ENCODE measurements at places on chromosomes 5 and 9.

DNA sequence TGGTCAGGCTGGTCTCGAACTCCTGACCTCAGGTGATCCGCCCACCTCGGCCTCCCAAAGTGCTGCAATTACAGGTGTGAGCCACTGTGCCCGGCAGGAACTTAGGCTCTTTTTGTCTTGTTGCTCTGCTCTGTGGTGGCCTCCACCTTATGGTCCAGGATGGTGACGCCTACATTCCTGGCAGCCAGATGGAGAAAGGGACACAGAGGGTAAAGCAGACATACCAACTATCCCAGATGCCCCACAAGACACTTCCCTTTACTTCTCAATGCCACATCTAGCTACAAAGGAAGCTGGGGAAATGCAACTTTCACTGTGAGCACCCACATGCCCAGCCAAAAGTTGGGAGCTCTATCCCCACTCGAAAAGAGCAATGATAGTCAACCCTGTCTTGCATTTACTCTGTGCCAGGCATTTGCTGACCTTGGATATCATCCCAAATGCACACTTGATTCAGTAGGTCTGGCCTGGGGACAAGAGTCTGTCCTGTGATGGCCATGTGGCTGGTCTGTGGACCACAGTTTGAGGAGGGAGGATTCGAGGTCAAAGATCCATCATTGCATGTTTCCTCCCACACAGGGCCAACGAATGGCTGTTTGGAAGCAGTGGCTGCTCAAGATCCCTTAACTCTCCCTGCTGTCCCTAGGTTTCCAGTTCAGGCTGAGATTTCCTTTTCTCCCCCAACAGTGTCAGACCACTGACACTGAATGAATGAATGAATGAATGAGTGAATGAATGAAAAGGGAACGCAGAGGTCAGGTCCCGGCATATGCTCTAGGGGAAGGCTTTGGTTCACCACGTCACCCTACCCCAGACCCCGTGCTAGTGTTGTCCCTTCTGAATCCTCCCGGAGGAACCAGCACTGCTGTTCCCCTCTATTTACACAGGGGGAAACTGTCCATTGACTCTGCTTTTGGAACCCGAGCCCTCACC is 1.4 kb upstream of the ERGIC1 start:
- no peak for DNase-seq

DNA sequence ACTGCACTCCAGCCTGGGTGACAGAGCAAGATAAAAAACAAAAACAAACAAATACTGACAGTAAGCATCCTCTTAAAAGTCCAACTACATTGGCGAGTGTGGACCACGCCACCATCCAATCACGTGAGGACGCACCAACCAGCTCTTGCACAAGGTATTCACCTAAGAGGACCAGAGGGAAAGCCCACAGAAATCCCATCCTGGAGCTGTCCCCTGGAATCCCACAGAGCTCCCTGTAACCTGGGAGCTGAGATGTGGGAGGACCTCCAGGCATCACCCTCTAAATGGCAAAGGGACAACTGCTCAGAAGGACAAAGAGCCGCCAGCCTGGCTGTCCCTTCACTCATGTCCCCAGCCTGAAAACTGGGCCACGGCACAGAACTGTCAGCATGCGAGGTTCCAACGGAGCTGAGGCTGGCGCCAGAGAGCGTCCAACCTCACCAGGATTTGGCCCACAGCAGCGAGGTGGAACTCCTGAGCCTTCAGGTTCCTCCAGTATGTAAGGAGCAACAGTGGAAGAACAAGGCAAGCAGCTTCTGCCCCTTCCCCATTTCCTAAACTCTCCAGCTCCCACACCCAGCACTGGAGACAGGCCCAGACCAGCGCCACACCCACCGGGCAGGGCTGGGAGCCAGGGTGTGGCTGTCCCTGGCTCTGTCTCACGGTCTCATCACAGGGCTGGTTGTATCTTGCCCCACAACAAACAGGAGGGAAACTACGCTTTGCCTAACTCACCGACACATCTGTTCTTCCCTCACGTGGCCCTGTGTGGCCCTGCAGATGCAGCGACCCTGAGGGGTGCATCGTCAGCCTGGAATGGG is 15.2 kb downstream of the IPPK start:
- no peak for DNase-seq

GRCh38 chr5:136957428-136957827 is 541.7 kb downstream of the SPOCK1 start:
- no peak for DNase-seq

GRCh38 chr9:18947892-18948339 is 85.1 kb downstream of the SAXO1 start:
- no peak for DNase-seq

DNA sequence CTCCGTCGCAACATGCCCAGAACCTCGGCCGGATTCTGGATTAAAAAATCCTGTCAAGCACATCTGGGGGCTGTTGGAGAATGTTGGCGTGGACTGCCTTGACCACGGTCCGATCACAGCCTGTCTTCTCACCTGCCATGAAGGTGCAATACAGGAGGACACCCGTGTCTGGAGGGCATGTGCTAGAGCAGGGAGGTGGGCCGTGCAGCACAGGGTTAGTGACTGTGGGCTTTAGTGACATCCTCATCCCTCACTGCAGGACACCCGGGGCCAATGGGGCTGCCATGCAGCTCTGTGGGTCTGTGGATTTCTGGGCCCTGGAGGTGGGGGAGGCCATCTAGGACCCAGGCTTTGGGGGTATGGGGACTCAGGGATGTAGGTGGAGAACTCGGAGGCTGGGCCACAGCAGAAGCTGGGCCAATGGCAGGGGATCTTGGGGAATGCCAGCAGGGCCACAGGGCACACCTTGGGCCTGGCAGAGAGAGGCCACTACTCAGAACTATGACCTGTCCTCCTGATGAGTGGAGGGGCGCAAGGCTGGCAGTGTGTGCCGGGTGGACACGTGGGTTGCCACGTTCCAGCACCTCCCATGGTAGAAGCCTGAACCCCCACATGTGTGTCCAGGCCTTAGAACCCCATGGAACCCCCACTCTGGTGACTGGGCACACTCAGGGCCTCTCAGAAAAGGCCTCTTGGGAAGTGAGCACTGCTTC is 23.3 kb downstream of the ZDHHC11B start:
- DNase-seq = no peak

DNA sequence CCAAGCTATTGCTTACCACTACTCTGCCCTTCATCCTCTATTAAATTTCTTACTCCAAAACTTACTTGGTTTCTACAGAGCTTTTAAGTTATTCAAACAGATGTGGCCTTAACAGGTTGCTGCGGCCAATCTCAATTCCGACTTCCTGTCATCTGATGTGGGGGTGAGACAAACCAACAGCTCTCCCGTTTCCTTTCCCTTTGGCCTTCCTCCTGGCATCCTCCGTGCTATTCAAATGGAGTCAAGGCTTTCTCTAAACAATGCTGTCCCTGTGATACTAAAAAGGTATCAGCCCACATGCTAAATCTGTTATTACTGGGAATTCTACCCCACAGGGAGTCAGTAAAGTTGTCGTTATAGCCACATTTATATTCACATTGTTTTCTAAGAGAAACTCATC is 11.8 kb downstream of the RBM18 start:
- DNase-seq = no peak

GRCh38 chr5:158023266-158023665 is 164.3 kb upstream of the CLINT1 start:
- DNase-seq = no peak

DNA sequence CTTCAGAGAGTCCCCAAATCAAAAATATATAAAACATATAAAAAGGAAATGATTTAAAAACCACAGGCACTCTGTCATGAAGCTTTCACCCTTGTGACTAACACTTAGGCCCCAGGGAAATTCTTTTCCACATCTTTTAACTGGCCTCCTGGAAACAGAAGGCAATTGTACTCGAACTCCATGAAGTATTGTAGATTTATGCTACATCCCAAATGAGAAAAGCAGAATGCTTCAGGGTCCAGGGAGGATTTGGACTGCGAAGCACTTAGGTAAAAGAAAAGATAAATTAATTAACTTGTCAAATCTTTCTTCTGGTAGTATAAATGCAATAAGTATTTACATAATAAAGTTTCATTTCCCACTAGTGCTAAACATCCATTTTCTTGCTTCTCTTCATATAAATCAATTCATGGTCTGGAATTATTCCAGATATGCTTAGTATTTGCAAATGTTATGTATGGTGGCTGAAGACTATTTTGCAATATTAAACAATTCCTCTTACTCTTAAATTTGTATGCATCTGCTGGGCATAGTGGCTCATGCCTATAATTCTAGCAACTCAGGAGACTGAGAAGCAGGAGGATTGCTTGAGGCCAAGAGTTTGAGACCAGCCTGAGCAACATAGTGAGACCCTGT is 64.9 kb upstream of the ELL2 start:
- DNase-seq = no peak

- DNase-seq = no peak
Observed at GRCh38 chr5:71587766-71588532, 809 bp downstream of the MCCC2 start.

GRCh38 chr9:126859111-126859510 is 1.3 kb upstream of the ZBTB34 start:
- no peak for DNase-seq

DNA sequence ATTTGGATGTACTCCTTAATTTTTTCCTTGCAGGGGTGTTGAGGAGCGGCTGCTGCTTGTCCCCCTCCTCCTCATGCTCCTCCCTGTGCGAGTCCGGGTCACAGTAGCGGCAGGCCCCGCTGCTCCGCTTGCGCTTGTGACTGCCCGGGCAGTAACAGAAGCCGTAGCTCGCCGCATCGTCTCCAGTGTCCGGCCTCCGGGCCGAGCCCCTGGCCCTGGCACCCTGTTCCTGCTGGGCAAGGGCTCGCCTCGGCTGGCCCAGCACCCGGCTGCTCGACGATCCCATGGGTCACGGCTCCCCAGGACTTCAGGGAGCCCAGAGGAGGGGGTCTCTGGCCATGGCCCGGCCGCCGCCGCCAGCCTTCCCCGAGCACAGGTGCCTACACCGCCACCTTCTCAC is at the start of gene GMCL2:
GMCL2 (minus strand) TSS at position 358 of the 400 bp plus-strand sequence; CDS start at position 286, 72 bp downstream.
- DNase-seq = no peak

DNA sequence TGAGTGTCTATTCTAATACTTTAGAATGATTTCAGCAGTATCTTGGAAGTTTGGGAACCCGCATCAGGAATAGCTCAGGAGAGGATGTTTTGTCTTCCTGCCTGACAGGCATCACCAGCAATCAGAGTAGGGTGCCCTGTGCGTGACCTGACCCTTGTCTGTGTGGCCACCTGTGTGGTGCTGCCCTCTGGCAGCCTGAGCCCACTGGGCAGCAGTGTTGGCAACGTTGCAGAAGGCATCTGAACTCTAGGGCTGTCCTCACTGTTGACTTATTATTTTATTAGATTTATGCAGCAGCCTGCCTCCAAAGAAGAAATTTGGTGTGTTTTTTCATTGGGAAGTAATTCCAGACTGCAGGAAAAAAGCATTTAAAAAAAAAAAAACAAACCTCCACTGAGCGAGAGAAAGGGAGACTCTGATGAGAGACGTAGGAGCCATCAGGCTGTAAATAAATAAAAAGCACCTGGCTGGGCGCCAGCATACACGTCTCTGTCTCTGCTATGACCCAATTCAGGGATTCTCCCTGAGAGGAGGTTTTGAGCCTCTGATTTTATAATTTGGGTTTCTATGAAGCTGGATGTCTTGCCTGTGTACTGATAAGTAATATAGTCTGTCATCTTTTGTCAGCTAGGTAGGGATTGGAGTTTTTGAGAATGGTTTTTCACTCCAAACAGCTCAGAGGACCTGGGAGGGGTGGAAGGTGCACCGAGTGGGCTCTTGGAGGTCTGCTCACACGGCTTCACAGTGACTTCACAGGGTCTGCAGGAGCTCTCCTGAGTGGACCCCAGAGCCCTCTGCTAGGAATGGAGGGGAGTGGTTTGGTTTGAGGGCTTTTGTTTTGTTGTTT is 49.0 kb downstream of the FAM78A start:
- no peak for DNase-seq

DNA sequence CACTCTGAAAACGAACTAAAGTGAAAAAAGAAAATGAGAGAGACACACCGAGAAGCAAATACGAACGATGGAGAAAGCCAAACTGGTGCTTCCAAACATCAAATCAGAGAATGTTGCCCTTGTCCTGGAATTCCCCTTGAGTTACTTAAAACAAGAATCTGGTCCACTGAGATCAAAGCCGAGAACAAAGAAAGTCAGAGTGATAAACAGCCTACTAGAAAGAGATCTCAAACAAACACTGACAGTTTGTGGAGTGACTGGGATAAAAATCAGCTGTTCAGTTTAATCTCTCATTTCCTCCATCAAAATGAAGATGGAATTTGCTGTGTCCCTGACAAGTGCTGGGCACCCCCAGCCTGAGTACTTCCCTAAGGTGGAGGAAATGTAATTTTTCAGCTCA is 582.6 kb downstream of the NR2F1-AS1 start:
- no peak for DNase-seq

DNA sequence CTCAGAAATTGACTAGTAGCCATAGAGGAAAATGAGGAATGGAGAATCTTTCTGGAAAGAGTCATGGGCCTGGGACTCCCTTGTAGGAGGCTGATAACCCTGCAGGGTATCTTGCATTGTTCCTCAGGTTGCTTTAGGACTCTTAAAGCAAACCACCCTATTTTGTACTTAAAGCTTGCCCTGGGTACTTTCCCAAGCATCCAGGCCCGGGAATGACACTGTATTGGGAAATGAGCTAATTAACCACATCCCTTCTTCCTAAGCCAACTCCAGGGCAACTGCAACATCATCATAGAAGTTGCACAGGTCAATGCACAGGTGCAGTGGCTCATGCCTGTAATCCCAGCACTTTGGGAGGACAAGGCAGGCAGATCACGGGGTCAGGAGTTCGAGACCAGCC is 55.9 kb downstream of the UGCG start:
- DNase-seq = no peak

DNA sequence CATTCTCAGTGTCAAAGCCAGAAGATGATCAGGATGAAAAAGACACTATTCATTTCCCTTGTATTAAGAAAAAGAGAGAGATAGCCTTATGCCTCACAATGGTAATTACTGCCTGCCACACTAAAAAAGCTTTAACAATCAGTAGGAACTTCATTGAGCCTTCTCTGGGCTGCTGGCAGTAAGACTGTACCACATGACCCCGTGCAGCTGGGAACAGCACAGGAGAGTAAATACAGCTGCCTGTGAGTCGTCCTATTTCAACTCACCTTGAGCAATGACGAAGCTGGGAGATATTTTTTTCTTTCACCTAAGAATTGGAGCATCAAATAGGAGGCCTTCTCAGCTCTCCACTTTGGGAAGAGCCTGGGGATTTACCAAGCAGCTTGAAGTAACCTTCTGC is 316.3 kb downstream of the GABRB2 start:
- no peak for DNase-seq

GRCh38 chr5:93676704-93677103 is 64.7 kb downstream of the POU5F2 start:
- DNase-seq = no peak

- no peak for DNase-seq
Observed at GRCh38 chr9:80964914-80965313, 724.4 kb downstream of the TLE1 start.

GRCh38 chr5:114367029-114367428 is 5.2 kb downstream of the KCNN2 start:
- DNase-seq = no peak
